ENCODE measurements at places on chromosomes 2 and 18. TPM values are rescaled to one million over a fixed set of nuclear protein-coding genes. Genes with fewer than 3 reads are reported as not detected.

The C2orf66 gene
- not detected for total RNA-seq

The DSG1 gene
- not detected for total RNA-seq

The ADAM23 gene
- 0.21 TPM for total RNA-seq

The PSMA8 gene
- total RNA-seq = 1.6 TPM

The IL18R1 gene
- total RNA-seq = 25.1 TPM

The TUBB6 gene
- total RNA-seq = 12.9 TPM

The MYCN gene
- not detected for total RNA-seq

The TANC1 gene
- total RNA-seq = 0.15 TPM

The CHRNA1 gene
- not detected for total RNA-seq

The SERTAD2 gene
- 22.7 TPM for total RNA-seq

The LHCGR gene
- not detected for total RNA-seq

The COL3A1 gene
- total RNA-seq = 0.13 TPM

The ATF2 gene
- 49.8 TPM for total RNA-seq

The ABCB11 gene
- total RNA-seq = not detected

The MTA3 gene
- 20.0 TPM for total RNA-seq

The KANSL1L gene
- 4.1 TPM for total RNA-seq

The SP100 gene
- 69.0 TPM for total RNA-seq

The TDRD15 gene
- not detected for total RNA-seq

The BOK gene
- 0.06 TPM for total RNA-seq

The DSC3 gene
- 0.06 TPM for total RNA-seq

Data from activated CD8-positive, alpha-beta memory T cell treated with anti-CD3 and anti-CD28 coated beads for 36 hours (primary cell).